ENCODE measurements at places on chromosomes 3 and 15.

GRCh38 chr15:61915640-61916039 lies 144.6 kb downstream of the VPS13C start:
- no peak for DNase-seq

DNA sequence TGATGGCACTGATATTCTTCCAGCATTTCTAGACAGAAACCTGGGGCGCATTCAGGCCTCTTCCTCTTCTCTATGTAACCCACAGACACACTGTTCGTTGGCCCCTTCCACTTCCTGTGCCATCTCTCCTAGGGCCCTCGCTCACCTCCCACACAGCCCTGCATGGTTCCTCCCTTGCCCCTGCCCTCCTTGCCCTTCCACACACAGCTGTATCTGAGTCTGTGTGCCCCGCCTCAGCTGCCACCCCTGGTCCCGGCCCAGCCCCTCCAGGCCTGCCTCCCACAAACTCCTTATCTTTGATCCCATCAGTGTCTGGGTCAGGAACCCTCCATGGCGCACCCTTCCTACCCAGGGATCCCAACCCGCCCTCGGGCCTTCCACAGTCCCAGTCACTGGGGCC lies 37.9 kb downstream of the RAB6B start:
- no peak for DNase-seq

GRCh38 chr15:61084944-61085367 lies 144.1 kb downstream of the RORA start:
- peak; percentile 21 for DNase-seq

GRCh38 chr15:37789397-37789786 lies 145.0 kb upstream of the TMCO5A start:
- DNase-seq: no peak

DNA sequence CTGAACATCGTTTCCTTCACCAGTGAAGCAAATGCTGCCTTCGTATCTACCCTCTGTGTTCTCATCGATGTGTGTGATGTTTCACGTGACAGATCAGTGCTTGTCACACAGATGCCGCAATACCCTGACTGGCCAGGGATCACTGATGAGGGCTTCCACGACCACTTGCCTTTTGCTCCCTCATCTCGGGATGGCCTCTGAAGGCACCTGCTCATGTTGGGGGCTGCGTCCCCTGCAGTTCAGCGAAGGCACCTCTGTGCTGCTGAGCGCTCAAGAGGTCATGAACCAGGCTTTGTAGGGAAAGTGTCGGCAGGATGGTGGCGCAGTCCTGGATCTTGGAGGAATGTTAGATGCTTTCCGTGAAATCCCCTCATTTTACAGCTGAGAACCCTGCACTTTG lies 79.2 kb upstream of the KLF13 start:
- DNase-seq: no peak

DNA sequence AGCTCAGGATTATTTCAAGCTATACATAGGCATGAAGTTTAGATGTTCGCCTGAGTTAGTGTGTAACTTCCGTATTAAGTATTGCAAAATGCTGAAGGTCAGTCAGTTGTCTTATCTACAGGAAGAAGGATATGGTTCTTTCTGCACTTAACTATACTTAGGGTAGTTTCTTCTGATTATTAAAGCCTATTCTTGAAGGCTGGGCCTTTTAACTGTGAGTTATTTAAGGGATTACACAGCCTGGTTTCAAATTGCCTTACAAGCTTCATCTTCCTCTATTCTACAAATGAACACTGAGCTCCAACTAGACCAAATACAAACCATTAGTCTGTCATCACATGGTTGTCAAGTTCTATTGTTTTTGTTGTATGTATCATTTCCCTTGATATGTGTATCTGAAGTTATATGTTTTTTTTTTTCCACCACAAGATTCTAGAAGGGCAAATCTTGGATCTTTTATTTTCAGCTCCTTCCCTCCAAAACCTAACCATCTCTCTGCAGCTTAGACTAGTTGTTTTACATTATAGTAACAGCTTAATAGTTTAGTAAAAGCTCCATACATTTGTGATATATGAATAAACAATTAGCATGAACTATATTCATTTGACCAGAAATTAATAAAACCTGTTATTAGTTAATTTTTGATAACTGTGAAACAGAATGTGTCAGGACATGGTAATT lies 272.9 kb upstream of the KCNMB2 start:
- DNase-seq: no peak

- no peak for DNase-seq
Observed at GRCh38 chr3:26590919-26591484, 31.6 kb upstream of the LRRC3B start.

- DNase-seq: no peak
Observed at GRCh38 chr3:30347679-30348216, 258.7 kb upstream of the TGFBR2 start.

GRCh38 chr15:92324101-92324963 lies 69.3 kb upstream of the ST8SIA2 start:
- DNase-seq: no peak
